ENCODE measurements at places on chromosomes 5 and 9.

- no peak for DNase-seq
Observed at GRCh38 chr9:93898026-93898425, 57.1 kb downstream of the BARX1 start.

DNA sequence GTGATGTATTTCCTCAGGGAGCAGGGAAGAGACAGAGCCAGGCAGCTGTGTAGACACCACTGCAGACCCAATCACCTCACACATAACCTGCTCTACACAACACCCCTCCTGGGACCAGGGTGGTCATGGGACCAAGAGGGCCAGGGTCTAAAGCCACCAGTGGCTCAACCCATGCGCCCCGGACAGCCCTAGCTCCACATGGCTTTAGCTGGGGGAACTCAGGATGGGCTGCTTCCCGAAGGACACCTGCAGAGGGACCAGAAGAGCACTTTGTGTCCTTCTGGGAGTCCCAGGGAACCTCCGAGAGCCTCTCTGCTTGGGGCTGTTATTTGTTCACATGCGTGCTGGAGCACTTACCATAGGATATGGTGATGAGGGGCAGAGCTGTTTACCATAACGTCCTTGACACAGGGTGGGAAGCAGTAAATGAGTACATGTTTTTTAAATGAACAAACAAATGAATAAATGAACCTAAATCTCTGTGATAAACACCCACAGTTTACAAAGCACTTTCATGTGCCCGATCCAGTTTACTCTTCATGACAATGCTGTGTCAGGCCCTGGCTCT lies 12.3 kb downstream of the SEPTIN8 start:
- no peak for DNase-seq

DNA sequence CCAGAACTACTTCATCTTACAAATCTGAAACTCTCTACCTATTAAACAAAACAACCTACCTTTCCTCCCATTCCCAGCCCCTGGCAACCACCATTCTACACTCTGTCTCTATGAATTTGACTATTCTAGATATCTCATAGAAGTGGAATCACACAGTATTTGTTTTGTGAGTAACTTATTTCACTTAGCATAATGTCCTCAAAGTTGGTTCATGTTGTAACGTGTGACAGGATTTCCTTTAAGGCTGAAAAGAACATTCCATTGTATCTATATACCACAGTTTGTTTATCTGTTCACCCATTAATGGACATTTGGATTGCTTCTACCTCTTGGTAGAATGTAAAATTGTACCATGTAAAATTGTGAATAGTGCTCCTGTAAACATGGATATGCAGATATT lies 70.1 kb upstream of the NXNL2 start:
- peak; percentile 55 for DNase-seq

DNA sequence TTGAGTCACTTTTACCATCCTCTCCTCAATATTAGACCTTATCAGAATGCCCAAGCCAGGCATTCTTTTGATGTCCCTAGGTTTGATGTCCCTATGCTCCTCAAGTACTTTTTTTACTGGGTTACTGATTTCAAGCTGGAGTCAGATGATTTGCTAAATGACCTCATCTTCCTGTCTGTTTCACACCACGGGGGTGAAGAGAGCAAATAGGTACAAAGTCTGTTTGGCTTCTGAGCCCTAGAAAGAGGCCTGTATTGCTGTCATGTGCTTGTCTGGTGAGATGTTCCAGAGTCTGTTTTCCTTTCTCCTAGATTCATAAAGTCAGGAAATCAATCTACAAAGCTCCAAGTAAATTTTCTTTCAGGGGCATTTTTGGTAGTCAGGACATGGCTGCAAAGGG lies 12.7 kb upstream of the DAB2 start:
- DNase-seq: peak; percentile 57

- no peak for DNase-seq
Observed at GRCh38 chr5:121350181-121350930, 501.3 kb upstream of the FTMT start.

GRCh38 chr5:135232958-135233357 lies 166.1 kb downstream of the MACROH2A1 start:
- no peak for DNase-seq

Measured in dermis blood vessel endothelial cell (primary cell).